ENCODE measurements at places on chromosomes 7 and 10.

DNA sequence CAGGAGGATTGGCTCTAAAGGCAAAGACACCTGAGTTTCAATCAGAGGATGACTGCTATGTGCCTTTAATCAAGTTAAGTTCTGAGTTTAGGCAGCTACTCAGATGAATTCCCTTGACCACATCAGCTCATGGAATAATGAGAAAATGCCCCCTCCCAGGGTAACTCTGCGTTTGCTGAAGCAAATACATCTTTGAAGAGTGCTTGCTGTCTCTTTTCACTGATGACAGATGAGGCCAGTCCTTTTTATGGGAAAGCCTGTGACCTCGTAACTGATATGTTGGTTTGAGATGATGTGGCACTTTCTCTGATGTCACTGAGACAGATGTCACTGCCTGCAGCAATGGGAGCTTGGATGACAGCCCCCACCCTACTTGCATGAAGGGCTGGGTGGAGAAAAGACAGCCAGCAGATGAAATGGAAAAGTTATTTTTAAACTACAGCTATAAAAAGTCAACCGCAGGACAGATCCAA is 43.7 kb upstream of the DGKI start:
- no peak for DNase-seq

- no peak for DNase-seq
Measured at GRCh38 chr10:88065383-88066049, 202.1 kb downstream of the PTEN start.

GRCh38 chr7:134731616-134732015 is 47.8 kb upstream of the CALD1 start:
- no peak for DNase-seq

DNA sequence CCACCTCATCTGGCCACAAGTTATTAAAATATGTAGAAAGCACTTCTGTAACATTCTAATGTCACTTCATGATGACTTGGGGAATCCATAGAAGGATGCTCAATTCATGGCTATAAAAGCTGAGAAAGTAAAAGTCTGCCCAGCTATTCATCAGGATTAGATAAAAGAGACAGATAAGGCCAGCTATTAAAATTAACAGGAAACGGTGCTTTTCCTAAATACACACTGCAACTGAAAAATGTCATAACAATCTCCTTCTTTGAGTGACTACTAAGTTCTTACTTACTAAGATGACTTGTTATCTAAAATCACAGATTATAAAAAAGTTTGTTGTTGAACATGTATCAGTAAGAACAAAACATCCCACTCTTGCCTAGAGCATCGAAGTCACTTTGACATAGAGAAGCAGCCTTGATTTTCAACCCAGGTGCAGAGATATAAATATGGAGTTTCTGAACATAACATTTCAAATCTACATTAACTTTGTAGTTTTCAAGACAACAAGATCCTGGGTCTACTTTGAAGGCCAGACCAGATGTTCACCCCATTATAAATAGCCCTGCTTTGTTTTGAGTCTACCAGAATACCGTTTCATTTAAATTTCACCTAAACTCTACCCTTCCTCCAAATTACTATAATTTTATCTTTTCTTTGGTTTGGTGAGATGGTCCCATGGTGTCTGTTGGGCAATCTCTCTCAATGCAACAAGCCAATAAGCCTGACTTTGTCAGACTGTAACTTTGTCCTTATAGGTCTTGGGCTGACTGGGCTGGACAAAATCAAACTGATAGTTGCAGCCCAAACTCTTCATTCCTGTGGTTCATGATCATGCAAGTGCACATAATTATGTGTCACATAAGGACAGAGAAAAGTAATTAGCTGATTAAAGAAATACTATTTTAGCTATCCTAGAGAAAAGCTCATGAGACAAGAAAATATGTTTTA is 24.0 kb downstream of the HYCC1 start:
- DNase-seq = no peak

DNA sequence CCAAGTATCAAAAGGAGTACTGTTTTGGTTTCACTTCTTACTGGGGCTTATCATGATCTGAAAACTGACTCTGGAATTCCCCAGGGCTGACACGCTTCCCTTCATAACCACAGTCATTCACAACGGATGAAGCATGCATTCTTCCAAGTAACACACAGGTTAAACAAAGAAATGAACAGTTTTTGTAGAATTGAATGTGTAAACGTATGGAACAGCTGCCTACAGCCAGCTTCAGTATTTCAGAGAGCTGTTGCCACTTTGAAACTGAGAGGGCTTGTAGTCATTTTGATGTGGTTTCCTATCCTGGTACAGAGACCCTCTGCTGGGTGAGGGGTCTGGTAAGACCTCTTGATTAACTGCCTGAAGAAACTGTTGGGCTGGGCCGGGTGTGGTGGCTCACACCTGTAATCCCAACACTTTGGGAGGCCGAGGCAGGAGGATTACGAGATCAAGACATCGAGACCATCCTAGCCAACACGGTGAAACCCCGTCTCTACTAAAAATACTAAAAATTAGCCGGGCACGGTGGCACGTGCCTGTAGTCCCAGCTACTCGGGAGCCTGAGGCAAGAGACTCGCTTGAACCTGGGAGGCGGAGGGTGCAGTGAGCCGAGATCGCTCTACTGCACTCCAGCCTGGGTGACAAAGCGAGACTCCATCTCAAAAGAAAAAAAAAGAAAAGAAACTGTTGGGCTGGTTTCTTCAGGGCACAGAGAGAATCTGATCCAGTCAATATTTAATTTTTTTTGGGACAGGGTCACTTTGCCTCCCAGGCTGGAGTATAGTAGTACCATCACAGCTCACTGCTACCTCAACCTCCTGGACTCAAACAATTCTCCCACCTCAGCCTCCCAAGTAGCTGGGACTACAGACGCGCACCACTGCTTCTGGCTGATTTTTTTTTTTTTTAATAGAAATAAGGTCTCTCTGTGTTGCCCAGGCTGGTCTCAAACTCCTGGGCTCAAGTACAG is 4.7 kb downstream of the NFE2L3 start:
- DNase-seq = peak; percentile 100

DNA sequence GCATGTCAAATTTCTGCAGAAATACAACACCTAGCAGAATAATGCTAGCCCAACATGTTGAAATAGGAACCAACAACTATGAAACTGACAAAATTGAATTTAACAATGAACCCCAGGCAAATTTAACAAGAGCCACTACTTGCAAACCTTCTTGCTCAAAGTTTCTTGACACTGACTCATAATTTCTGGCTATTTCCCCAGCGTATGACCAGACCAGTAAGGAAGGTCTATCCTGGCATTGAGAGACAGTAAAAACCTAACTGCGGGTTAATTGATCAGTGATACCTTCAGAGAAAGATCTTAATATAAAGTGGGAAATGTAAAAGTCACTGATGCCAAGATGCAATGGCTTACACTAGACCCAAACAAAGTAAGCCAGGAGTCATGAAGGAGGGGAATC is 510.1 kb downstream of the ARL4A start:
- DNase-seq = peak; percentile 77

- no peak for DNase-seq
Measured at GRCh38 chr10:70198696-70199466, 28.6 kb upstream of the SAR1A start.

DNA sequence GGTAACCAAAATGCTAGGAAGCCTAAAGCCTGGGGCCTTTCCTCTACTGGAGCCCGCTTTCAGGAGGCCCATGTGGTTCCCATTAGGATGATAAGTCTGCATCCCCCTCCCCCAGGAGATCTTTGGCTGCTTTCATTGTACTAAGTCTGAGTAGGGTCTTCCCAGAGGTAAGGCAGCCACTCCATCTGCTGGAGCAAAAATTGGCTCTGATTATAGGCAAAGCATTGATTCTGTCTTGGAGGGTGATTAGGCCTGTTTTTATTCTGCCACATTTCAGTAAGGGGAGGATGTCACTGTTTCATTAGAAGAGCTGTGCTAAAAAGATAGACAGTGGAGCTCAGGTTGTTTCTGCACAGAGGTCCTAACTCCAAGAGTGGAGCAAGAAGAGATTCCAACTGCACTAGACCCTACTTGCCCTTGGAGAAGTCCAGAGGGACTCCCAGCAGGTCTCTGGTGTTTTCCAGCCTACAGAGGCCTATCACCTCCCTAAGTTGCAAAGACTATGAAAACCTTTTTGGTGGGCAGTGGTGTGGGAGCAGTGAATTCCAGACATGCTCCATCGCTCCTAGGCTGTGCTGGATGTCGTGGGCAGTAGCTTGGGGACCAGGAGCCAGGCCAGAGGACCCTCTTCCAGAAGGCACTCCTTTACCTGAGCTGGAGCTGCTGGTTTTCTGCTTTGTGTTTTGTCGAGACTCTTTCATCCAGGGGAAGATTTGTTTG is 7.1 kb upstream of the HOXA2 start:
- DNase-seq = no peak

DNA sequence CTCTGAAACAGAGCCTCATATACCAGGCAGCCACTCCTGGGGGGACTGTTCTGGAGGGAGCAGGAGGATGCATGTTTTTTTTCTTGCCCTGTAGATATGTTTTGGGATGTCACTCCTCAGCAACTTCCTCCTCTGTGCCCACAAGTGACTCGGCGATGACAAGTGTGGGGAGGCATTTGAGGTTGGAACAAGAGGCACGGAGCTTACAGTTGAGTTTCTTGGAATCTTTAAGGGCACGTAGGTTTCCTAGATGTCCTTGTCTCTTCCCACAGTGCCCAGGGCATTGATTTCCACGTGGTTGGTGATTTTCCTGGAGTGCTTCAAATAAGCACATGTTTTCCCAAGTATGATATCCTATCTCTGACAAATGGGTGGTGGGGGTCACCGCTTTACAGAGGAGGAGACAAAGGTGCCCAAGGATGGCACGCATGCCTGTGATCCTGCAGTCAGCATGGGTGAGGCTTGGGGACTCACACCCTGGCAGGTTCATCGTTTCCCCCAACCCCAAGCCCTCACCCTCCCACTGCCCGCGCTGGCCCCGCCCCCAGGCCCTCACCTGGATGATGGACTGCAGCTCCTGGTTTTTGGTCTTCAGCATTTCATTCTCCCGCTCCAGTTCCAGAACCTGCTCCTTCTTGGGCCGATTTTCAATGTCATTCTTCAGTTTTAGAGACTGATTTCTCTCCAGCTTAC is 95.2 kb upstream of the GNA12 start:
- no peak for DNase-seq

GRCh38 chr10:132412316-132413192 is 15.6 kb downstream of the PWWP2B start:
- no peak for DNase-seq

GRCh38 chr10:74213019-74213418 is 62.0 kb downstream of the ADK start:
- DNase-seq = no peak

DNA sequence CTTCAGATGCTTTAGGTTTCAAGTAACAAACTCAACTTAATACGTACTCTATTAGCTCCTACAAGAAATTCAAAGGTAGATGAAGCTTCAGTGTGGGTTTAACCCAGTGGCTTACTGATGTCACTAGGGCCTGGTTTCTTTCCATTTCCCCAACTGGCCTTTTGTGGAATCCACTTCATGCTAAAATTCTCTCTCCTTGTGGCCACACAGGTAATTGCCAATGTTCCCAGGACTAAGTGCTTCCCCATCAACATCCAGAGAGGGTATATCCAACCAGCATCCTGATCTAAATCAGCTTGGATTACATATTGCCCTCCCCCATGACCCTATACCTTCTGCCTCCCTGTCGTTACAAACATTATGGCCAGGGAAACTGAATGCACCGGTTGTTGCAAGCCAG is 10.7 kb downstream of the FBXL13 start:
- DNase-seq = no peak

DNA sequence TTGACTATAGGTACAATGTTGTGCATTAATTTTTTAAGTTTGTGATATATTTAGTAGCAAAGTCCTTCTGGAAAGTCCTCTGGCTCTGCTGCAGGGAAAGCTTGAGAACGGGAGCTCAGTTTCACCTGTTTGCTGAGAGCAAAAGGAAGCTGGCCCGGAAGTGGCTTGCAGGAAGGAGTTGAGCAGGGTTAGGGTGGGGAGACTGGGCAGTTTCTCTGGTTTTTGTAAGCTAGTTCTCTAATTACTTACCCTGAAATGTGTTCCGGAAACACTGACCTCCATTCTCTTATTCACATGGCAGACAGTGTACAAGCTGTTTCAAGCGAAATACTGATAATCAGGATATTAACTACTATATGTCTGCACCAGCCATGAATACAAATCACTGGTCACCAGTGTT is 22.3 kb downstream of the MAP3K8 start:
- DNase-seq = no peak

- DNase-seq = no peak
Measured at GRCh38 chr7:73436031-73436929, 2.7 kb downstream of the FZD9 start.

GRCh38 chr7:127754457-127754856 is 102.5 kb downstream of the SND1 start:
- no peak for DNase-seq

DNA sequence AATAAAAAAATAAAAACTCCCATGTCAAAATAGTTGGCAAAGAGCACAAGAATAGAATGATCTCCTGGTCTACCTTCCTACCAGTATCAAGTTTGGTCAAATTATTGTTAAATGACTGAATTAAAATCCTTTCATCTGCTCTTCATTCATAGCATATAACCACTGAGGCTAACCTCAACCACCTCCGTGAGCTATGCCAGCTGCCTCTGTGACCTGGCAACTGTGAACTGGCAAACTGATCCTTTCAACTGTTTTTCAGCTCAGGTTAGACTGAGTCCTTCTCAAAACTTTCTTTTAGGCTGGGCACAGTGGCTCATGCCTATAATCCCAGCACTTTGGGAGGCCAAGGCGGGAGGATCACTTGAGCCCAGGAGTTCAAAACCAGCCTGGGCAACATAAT is 36.1 kb downstream of the NUDCD3 start:
- DNase-seq = no peak

- no peak for DNase-seq
Measured at GRCh38 chr7:121337398-121337797, 8.6 kb downstream of the WNT16 start.

- DNase-seq = no peak
Measured at GRCh38 chr7:98949336-98950044, 71.2 kb downstream of the TRRAP start.

DNA sequence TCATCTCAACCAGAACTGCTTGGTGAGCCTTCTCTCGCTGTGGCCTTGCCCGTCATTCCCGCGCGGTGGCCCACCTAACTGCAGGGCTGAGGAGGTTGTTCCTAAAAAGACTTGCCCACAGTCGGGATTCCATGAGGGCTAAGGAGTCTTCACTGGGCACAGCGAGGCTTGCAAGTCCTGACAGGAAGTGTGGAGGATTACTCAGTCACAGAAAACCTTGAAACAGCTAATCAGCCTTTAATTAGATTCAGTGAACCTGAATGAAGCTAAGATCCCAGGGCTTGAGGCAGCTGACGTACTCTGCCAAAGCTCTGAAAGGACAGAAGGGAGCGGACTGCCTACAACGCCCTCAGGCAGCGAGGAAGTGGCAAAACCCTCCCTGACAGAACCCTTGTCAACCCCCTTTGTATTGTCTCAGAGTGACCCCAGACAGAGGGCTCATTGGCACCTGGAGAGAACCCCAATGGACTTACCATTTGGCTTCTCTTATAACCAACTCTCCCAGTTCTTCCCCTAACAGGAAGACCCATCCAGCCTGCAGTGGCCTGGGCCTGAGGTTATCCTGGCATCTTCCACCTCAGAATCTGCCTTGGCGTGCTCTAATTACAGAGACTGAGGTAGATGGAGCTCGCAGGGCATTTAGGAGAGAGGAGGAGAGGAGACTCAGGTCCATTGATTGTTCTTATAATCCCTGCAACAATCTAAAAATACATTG is 2.5 kb upstream of the LAMB4 start:
- no peak for DNase-seq

Measured in NCI-H226 (cell line).